Stimulated activated CD8-positive, alpha-beta memory T cell treated with anti-CD3 and anti-CD28 coated beads, Interleukin-7, amount 100 ng/mL, for 4 hours (primary cell): ENCODE measurements at places on chromosomes 7 and 10.

- no peak for DNase-seq
Observed at GRCh38 chr7:103437623-103438022, 8.4 kb downstream of the SLC26A5 start.

DNA sequence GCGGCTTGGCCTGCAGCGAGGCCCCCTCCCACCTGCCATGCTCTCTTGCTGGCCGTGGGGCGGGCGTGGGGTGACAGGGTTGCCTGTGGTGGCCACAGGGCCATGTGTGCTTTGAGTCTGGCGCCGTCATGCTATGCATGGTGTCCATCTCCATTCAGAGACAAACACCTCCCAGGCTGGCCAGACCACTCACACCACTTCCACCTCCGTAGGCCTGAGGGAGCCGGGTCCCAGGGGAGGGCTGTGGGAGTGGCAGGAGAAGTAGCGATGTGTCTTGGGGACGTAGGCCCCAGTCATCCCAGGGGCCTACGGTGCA is 65.5 kb downstream of the DNAJB6 start:
- no peak for DNase-seq

GRCh38 chr7:41592236-41592635 is 110.7 kb downstream of the INHBA start:
- DNase-seq = no peak

- DNase-seq = no peak
Observed at GRCh38 chr10:104123397-104123796, 1.4 kb downstream of the SFR1 start.

DNA sequence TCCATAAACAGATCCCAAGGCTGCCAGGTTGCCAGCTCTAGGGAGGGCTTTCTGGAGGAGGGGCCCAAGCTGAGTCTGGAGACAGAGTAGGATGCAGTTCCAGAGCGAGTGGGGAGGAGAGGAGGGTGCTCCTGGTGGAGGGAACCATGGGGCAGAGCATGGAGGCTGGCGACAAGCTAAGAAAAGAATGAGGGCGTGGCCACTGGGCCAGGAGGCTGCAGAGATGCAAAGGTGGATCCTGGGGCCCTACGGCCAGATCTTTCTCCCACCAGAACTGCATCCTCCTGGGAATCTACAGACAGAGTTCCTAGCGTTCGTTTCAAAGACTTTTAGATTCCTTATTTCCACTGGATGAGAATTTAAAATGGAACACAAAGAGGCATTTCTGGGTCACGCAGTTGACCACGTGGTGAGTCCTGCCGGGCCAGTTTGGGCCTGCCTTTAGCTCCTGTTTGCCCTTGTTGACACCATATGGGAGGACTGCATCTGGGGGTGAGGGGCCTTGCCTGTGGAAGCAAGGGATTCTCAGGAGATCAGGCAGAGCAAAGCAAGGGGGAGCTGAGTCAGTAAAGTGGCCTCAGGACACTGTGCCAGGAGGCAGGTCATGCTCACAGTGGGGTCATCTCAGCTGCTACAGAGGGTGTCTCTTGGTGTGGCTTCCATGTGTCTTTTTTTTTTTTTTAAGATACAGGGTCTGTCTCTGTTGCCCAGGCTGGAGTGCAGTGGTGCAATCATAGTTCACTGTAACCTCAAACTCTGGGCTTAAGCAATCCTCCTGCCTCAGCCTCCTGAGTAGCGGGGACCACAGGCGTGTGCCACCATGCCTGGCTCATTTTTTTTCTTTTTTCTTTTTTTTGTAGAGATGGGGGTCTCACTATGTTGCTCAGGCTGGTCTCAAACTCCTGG is 137.8 kb downstream of the SH3PXD2A start:
- no peak for DNase-seq

DNA sequence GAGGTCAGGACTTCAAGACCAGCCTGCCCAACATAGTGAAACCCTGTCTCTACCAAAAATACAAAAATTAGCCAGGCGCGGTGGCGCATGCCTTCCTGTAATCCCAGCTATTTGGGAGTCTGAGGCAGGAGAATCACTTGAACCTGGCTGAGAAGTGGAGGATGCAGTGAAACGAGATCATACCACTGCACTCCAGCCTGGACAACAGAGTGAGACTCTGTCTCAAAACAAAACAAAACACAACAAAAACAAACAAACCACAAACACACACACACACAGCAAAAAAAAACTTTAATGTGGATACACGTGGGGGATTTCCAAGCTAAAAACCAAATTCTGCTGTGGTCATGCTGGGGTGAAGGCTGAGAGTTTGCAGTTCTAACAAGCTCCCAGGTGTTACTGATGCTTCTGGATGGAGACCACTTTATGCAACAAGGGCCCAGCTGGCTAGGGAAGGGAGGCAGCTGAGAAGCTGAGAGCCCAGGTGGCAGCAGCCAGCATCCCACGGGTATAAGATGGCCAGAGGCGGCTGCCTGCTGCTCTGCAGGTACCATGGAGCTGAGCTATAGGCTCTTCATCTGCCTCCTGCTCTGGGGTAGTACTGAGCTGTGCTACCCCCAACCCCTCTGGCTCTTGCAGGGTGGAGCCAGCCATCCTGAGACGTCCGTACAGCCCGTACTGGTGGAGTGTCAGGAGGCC is at the start of gene ZP3:
TSS of gene ZP3 (plus strand) at position 538 of the 699 bp plus-strand sequence. CDS start at position 553, 15 bp downstream.
- no peak for DNase-seq

DNA sequence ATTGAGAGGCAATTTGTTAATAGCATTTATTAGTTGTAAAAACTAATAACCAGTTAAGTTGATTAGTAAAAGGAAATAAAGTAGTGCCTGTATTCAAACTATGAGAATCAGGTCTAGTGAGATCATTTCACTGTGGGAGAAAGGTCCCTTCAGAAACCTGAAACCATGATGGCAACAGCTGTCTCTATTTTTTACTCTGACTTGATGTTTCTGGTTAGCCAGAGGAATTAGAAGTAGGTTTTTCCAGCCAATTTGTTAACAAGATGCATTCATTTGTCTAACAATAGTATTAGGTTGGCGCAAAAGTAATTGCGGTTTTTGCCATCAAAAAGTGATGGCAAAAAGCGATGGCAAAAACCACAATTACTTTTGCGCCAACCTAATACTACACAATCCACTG is 272.2 kb upstream of the YAE1 start:
- no peak for DNase-seq

DNA sequence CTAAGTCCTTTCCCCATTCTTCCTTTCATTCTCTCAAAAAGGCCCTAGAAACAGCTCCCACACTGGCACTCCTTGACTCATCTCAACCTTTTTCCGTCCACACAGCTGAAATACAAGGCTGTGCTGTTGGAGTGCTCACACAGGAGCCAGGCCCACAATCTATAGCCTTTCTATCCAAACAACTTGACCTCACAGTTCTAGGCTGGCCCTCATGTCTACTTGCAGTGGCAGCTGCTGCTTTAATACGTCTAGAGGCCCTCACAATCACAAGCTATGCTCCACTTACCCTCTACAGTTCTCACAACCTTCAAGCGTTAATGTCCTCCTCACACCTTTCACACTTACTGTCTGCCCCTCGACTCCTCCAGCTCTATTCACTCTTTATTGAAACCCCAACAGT is 12.0 kb upstream of the LRRC61 start:
- DNase-seq = no peak

DNA sequence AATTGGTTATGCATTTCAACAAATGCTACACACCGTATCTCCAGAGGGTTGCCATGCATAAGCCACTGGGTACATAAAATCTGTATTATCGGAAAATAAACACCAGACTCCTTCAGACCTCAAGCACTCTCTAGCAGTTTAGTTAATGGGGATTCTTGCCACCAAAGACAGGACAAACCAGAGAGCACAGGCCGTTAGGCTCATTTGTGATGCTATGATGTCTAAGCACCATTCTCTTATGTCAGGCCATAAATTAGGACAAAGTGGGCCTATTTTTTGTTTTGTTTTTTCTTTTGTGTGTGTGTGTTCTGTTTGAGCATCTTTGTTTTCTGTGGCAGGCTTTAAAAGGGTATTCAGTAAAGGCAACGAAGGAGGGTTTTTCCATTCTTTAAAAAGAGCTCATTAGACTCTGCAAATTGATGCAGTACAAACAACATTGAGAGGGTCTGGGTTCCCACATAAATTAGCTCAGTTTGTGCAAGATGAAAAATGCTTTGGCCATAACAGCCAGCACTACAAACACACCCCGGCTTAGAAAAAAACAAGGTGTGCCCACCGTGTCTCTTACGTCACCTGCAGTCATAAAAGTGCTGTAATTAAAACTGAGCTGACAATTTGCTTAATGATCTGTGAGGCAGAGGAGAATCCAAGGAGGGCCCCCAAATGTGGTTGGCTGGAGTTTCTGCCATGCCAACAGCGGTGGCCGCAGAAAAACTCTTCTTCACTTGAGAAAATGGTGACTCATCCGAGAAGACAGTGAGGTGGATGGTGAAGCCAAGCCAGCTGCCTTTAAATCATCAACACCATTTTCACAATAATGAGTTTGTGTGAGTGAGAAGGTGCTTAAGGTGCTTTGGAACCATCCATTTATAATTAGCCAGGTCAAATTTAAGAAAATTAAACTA is 297.9 kb downstream of the GATA3 start:
- DNase-seq = no peak

GRCh38 chr7:19114551-19114855 is 2.9 kb downstream of the TWIST1 start:
- no peak for DNase-seq

DNA sequence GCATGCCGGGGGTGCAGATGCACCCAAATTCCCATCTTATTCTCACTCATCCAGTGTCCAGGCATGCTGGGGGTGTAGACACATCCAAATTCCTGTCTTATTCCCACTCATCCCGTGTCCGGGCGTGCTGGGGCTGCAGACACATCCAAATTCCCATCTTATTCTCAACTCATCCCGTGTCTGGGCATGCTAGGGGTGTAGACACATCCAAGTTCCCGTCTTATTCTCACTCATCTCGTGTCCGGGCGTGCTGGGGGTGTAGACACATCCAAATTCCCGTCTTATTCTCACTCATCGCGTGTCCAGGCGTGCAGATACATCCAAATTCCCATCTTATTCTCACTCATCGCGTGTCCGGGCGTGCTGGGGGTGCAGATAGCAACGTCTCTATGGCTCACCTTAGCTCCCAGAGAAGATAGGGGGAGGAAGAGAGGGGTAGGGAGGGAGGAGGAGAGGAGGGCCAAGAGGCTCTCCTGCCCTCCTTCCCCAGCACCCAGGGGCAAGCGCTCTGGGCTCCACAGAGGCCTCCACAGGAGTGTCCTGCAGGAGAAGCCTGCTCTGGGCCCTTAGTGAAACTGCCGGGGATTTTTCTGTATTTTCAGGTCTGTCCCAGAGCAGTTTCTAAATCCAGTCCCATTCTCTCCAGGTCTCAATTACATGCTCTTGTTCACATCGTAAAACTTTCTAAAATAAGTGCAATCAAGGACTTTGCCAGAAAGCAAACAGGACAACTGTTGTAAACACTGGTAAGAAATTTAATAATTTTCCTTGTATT is 210.8 kb downstream of the DIP2C start:
- DNase-seq = no peak

DNA sequence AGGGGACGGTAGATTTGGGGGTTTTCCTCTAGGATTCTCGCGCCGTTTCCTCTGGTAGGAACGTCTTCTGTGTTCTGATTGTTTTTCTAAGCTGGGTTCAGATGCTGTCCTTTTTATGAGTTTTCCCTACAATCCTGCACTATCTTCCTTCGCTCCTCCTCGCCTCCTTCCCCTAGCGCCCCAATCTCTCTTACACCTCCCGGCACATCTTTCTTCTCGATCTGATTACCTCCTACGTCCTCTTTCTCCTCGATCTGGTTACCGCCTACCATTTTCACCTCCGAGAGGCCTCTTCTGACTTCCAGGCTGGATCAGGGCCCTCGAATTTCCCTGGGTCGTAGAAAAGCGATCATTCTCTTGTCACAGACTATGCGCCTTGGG is 413 bp downstream of the BUD31 start:
- no peak for DNase-seq

- DNase-seq = no peak
Observed at GRCh38 chr7:85167636-85168035, 19.2 kb downstream of the SEMA3D start.

DNA sequence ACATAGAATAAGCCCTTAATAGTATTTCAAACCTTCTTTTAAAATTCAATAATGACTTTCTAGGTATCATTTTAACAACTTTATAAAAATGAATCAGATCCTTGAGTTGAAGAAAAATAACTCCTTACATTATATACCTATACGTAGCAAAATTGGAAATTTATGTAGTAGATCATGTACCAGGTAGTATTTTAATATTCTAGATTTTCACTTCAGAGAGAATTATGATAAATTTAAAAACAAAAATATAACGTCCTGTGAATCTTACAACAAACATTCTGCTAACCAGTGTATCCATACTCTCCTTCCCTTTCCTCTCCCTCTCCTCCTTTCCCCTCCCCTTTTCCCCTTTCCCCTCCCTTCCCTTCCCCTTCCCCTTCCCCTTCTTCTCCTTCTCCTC is 6.1 kb upstream of the RAB11FIP2 start:
- DNase-seq = no peak

DNA sequence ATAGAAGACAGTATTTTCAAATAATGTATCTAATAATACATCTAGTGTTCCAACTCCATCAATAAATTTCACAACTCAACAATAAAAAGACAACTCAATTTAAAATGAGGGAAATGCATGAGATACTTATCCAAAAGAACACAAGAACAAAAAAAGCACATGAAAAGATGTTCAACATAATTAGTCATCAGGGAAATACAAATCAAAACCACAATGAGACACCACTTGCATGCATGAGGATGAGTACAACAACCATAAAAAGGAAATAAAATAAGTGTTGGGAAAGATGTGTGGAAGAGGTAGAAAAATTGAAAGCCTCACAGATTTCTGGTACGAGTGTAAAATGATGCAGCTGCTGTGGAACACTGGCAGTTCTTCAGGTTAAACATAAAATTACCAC is 111.6 kb upstream of the PTPRZ1 start:
- no peak for DNase-seq

DNA sequence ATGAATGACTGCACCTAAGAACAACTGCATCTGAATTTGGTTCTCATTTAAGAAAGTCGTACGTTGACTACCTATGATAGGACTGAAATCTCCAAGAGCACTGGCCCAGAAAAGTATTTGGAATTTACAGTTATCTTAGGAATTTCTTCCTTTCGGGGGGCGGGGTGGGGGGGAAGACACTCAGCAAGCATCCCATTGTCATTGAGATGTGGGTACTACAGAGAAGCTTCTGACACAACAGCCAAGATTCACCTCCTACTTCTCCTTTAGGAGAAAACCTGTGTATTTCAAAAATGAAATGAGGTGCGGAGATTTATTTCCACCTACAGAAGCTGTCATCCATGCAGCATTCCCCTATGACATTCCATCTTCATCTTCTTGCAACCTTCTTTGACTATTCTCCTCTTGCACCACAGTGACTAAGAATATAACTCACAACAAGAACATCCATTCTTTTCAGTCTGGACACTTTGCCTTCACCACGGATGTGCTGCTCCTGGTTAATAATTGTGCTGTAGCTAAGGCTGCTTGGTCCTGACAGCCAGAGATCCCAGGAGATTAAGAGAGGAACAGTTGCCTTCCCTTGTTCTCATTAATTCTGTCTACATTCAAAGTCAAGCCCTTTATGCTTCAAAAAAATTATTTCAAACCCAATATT is 98.4 kb upstream of the FRMD4A start:
- DNase-seq = no peak
